Esophagus muscularis mucosa (tissue), 4 donors: ENCODE measurements at places on chromosomes 1 and 21. TPM values are rescaled to one million over a fixed set of nuclear protein-coding genes. Genes with fewer than 3 reads are reported as not detected.

DNA sequence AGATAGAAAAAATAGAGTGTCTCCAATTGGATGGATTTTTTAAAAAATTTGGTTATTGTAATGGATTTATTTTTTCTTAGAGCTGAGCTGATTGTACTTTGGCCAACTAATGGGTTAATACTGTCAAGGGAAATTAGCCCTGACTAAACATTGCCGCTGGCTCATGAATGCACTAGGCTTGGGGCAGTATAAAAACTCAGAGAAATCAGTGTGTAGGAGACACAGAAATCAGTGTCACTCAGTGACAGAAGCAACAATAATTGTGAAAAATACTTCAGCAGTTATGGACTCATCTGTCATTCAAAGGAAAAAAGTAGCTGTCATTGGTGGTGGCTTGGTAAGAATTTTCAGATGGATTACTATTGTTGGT lies at the start of gene KMO:
TSS of gene KMO (plus strand) at position 217 of the 370 bp plus-strand sequence. CDS start at position 284, 67 bp downstream.
- no peak for DNase-seq

- DNase-seq, result no peak
These were observed 139.2 kb downstream of the ETS2 start for GRCh38 chr21:38944903-38945302.

DNA sequence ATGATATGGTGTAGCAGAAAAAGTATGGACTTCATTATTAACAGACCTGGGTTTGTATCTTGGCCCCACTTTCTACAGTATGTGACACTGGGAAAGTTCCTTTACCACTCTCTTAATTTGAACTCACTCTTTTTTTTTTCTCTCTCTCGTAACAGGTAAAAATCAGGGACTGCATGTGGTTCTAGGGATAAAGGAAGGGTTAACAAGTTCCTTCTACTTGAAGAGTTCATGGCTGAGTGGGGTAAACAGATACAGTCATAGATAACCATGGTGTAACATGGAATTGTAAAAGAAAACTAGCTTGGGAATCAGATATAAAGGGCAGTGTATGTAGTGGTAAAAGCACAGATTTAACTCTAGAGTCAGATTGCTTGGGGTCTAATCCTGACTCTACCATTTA lies 21.2 kb downstream of the ZYG11B start:
- no peak for DNase-seq

DNA sequence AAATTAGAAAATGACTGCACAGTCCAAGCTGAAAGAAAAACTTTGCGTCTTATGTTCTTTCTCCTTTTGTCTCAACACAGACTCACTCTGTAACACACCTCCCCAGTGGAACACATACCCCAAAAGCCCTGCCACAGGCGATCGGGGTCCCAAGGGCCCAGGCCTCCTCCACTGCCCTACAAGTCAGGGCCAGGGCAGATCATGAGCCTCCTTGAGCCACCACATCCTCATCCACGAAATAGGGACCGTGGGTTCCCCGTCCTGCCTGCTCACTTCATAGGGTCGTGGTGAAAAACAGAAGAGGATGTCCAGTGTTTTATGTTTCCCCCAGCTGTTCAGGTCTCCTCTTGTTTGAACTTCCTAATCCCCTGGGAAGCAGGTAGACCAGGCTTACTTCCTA lies 116.7 kb downstream of the KCNN3 start:
- DNase-seq, result no peak

GRCh38 chr1:25700144-25700523 lies 83.5 kb downstream of the MAN1C1 start:
- DNase-seq, result no peak

GRCh38 chr1:206706806-206707366 lies 22.2 kb downstream of the MAPKAPK2 start:
- no peak for DNase-seq

DNA sequence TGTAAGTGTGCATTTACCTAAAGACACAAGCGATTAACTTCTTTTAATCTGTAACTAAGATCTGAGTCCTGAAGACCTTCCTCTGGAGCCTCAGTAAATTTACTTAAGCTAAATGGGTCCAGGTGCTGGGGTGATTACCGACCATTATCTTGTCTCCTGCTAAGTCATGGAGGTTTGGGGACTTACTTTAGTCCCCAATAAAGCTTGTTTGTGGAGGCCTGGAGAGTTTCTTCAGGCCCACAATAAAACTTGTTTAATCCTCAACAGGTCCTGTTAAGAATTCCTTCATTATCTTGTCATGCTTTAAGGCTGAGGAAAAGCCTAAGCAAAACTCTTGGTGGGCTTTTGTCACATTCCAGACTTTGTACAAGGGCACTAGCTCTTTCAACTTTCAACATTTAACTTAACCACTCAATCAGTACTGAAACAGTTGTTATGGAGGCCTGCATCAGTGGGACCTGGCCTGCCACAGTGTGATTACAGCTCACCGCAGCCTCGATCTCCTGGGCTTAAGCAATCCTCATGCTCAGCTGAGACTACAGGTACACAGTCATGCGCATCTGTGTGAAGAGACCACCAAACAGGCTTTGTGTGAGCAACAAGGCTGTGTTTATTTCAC lies 84.0 kb downstream of the FMO4 start:
- no peak for DNase-seq

- no peak for DNase-seq
These were observed 49.6 kb downstream of the UBE2T start for GRCh38 chr1:202291961-202292712.

The LCE3E gene
- not detected for total RNA-seq

The S100A7 gene
- total RNA-seq, result not detected

The GPR25 gene
- not detected for total RNA-seq

The FBXO44 gene
- 19.0 TPM for total RNA-seq

The MAP3K6 gene
- total RNA-seq, result 29.7 TPM

The NOTCH2NLA gene
- total RNA-seq, result 47.0 TPM

The RCC2 gene
- 21.0 TPM for total RNA-seq

The MLLT11 gene
- total RNA-seq, result 1.7 TPM

The GFI1 gene
- 0.99 TPM for total RNA-seq
